H9 (cell line): ENCODE measurements at places on chromosomes 5 and 9.

DNA sequence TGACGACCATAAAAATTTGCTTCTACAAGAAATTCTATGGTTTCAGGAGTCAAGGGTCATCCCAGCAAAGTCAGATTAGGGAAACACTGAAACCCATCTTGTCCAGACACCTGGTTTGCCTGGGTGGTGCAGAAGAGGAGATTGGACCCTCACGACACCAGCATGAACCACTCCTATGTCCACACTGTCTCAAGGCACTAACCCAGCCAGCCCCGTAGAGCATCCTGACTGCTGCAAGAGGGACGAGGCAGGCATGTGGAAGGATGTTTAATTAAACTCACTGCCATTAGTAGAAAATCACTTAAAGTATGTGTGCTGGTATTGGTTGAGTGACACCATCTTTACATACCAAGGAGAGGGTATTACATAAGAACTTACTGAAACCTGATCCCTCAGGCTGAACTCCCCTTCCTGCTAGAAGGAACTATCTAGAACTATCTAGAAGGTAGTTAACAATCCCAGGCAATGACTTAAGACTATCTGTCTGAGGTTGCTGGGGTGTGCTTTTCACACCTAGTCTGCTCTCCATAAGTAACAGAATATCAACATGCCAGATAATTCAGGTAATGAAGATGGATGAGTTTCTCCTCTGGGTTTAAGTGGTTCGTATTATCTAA lies 93.6 kb downstream of the SEMA6A start:
- DNase-seq = no peak

DNA sequence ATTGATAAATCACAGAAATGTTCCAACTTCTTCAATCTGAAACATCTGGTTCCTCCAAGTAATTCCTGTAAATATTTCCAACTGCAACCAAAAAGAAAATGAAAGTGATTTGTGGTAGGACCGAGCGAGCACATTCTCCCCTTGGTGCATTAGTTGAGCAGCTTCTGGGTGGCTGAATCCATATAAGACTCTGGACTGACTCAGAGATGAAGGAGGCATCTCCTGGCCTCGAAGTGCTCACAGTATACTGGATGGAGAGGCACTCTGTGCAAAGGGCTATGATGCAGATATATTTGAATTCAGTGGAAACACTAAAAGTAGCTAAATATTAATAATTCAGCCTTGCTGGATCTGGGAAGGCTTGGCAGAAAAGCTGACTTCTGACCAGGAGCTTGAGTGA lies 265.0 kb downstream of the MARCHF11 start:
- DNase-seq = no peak

DNA sequence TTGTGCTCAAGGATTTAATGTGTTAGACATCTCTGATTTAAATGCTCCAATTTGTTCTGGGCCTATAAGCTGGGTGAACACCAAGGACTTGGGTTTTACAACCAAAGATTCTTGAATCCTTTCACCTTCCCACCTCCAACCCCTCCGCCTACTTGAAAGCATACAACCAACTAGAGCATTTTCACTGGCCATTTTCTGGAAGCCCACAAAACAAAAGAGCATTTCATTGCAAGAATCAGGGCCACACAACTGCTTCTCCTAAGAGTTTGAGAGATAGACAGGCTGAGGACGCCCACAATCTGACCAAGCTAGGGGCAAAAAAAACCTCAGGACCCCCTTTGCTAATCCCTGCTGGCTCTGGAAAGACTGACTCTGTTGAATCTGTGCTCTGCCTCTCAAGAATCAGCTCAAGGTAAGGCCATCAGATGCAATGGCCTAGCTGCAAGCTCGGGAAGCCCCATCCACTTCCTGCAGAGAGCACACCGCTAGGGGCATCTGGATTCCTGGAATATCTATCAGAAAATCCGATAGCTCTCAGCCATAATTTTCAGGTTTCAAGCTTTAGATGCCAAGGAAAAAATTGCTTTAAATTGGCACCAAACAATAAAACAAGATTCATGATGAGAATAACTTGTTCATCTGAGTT lies 57.7 kb downstream of the RETREG1 start:
- peak; percentile 50 for DNase-seq

DNA sequence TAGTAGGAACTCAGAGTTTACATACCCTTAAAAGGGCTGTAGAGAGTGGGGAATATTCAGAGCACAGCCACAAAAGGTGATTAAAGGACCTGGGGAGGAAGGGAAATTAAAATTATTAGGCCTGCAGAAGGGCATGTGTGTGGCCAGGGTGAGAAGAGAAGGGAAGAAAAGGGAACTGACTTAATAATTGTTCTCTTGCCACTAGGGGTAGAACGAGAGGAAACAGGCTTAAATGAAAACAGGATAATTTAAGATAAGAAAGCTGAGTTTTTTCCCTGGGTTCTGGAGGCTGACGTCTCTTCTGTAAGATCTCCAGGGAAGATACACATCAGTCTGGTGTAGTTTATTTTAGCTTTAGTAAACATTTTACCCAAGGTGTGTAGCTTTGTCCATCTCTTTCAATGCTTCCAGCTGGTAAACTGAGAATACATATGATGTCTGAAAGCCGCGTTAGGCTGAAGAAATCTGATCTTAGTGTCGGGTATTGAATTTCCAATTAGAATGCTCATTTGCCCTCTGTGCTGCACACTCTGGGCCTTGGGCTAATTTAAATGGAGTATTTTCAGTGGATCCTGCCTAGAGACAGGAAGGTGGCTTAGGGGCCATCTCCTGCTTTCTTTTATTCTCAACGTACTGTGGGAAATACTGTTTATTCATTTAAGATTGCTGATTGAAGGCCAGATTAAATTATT lies 416.8 kb downstream of the TMEM38B start:
- no peak for DNase-seq

- DNase-seq = no peak
Observed at GRCh38 chr9:127323393-127323792, 58.8 kb downstream of the GARNL3 start.
